ENCODE measurements at places on chromosomes 16 and 17.
A peak's percentile ranks its signal among the peaks of the same experiment; 100 is the strongest.

DNA sequence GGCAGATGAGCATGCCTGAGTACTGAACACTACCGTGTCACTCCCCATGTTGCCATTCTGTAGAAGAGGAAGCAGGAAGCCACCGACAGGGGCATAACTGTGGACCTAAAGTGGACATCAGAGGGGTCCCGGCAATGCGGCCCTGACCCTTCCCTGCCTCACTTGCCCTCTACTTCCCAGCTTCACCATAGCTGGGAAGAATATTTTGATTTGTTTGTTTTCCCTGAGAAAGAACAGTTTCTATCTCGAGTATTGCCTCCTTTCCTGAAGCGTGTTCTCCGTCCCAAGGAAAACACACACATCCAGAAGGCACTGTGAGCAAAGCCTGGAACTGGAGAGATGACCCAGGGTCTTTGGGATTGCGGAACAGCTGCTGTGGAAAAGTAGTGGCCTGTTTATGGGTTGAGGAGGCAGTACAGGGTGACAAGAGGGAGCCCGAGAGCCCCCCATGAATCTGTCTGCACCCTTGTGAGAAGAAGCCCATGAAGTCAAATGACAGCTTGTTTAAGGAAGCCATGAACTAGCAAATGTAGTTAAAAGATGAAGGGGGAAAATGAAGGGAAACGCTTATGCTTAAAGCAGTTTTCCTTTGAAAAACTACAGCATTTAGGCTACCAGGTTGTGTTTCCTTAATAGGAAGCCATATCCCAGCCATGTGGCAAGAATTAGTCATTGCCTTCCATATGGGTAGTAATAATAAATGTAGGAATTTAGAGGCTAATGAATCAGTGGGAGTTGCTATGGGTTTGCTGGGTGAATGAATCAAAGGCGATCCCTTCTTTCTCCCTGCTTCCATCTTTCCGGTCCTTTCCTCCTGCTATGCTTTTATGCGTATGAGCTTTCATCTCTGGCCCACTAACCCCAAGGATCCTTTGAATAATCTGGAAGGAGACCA, 90.0 kb upstream of the TBX2 start:
- H3K4me3 ChIP-seq, result no peak overlapping the region
- H3K36me3 ChIP-seq, result no peaks in the 10 kb centered on the region
- peaks cover 50% of the 10 kb centered on the region for H3K4me1 ChIP-seq
- no peaks in the 10 kb centered on the region for H3K27me3 ChIP-seq
- no peak for DNase-seq
- H3K27ac ChIP-seq, result peak overlapping the region; percentile 65

GRCh38 chr16:69763599-69763942, 1.4 kb downstream of the WWP2 start:
- no peak for DNase-seq
- no peaks in the 10 kb centered on the region for H3K36me3 ChIP-seq
- no peaks in the 10 kb centered on the region for H3K27me3 ChIP-seq

DNA sequence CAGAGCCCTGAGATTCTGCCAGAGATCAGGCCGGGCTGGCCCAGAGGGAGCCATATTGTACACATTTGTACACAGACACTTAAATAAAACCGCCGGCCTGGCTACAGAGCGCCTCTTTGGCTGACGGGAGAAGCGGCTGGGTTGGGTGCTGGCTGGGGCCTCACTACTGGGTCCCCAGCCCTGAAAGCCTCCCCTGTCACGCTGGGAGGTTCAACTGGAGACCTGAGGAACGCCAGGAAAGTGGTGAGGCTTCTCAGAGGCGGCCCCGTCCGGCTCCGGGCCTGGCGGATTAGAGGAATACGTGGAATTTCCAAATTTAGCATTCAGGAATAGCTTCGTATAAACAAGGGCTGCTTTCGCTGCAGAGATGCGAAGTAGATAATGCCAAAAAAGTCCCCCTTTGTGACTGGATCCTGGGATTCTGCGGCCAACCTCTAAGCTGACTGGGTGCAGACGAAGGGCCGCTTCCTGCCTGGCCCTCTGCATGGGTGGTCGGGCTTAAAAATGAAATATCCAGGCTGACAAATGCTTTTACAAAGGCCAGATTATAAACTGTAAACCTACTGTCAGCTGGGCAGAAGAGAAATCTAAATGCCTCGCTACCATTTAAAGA, 252.4 kb downstream of the IRF8 start:
- peak overlapping the region; percentile 91 for H3K27ac ChIP-seq
- no peak for DNase-seq
- H3K36me3 ChIP-seq, result no peaks in the 10 kb centered on the region
- peaks cover 28% of the 10 kb centered on the region for H3K4me1 ChIP-seq
- H3K27me3 ChIP-seq, result no peaks in the 10 kb centered on the region

- no peaks in the 10 kb centered on the region for H3K4me1 ChIP-seq
- H3K36me3 ChIP-seq, result no peaks in the 10 kb centered on the region
- no peak overlapping the region for H3K4me3 ChIP-seq
- no peak for DNase-seq
- H3K27ac ChIP-seq, result no peak overlapping the region
Measured at GRCh38 chr17:53390575-53390974, 432.2 kb upstream of the KIF2B start.

DNA sequence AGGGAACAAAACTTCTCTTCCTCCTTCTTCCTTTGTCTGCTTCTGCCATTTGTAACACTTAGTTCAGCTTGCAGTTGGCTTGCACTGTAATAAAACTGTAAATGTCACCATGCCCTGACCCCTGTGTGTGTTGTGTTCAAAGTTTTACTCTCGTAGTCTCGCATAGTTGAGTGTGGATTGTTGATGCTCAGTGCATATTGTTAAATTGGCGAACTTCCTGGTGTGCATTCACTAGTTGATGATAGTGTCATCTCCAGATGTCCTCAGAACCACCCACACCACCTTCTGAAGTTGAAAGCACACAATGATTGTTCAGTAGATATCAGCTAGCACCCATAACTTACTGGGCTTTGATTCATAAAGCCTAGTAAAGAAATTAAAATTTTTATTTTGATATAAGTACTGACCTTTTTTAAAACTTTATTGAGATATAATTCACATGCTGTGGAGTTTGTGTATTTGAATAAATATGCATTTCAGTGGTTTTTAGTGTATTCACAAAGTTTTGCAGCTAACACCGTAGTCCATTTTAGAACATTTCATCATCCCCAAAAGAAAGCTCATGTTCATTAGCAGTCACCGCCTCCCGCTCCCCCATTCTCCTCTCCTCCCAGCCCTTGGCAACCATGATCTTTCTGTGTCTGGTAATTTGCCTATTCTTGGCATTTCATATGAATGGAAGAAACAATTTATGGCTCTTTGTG, 25.0 kb downstream of the USP10 start:
- no peaks in the 10 kb centered on the region for H3K36me3 ChIP-seq
- DNase-seq, result no peak
- no peaks in the 10 kb centered on the region for H3K27me3 ChIP-seq
- peaks cover 48% of the 10 kb centered on the region for H3K4me1 ChIP-seq
- peak overlapping the region; percentile 3 for H3K27ac ChIP-seq

- H3K36me3 ChIP-seq, result no peaks in the 10 kb centered on the region
- H3K27ac ChIP-seq, result no peak overlapping the region
- DNase-seq, result no peak
- H3K4me1 ChIP-seq, result peaks cover 7% of the 10 kb centered on the region
- no peaks in the 10 kb centered on the region for H3K27me3 ChIP-seq
Measured at GRCh38 chr16:64364894-64365293, 757.0 kb downstream of the CDH11 start.

- no peaks in the 10 kb centered on the region for H3K27me3 ChIP-seq
- H3K27ac ChIP-seq, result no peak overlapping the region
- H3K4me1 ChIP-seq, result peaks cover 11% of the 10 kb centered on the region
- peaks cover 68% of the 10 kb centered on the region for H3K36me3 ChIP-seq
- DNase-seq, result no peak
Measured at GRCh38 chr16:70395345-70395901, 43.5 kb downstream of the ST3GAL2 start.

GRCh38 chr17:51901242-51901641, 257.3 kb downstream of the CA10 start:
- no peaks in the 10 kb centered on the region for H3K36me3 ChIP-seq
- DNase-seq, result no peak
- no peak overlapping the region for H3K4me3 ChIP-seq
- no peaks in the 10 kb centered on the region for H3K27me3 ChIP-seq

- peaks cover 47% of the 10 kb centered on the region for H3K4me1 ChIP-seq
- no peak overlapping the region for H3K4me3 ChIP-seq
- no peak for DNase-seq
- H3K27me3 ChIP-seq, result no peaks in the 10 kb centered on the region
- H3K27ac ChIP-seq, result no peak overlapping the region
Measured at GRCh38 chr17:7848131-7848579, 6.7 kb upstream of the TMEM88 start.

GRCh38 chr16:87172632-87173031, 144.6 kb downstream of the C16orf95 start:
- H3K27ac ChIP-seq, result no peak overlapping the region
- H3K4me3 ChIP-seq, result no peak overlapping the region
- H3K27me3 ChIP-seq, result no peaks in the 10 kb centered on the region
- H3K36me3 ChIP-seq, result no peaks in the 10 kb centered on the region
- H3K4me1 ChIP-seq, result peaks cover under 1% of the 10 kb centered on the region

DNA sequence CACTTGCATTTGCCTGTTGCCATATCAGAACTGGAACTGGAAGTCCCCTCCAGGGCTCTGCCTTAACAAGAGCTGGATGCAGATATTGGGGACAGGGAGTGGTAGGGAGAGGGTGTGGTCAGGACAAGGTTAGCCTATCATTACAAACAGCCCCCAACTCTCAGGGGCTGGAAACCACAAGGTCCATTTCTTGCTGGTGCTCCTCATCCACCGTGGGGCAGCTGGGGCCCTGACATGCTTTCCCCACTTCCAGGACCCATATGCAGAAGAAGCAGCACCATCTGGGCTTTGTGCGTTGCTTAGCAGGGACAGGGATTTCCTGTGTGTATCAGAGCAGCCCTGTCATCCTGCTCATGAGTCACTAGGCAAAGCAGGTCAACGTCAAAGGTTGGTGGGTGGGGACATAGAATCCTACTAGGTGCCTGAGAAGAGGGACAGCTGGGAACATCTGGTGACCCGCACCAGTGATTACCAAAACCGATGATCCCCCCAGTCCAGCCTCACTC, 26.9 kb downstream of the RGS9 start:
- no peaks in the 10 kb centered on the region for H3K27me3 ChIP-seq
- H3K4me3 ChIP-seq, result no peak overlapping the region
- H3K4me1 ChIP-seq, result no peaks in the 10 kb centered on the region
- H3K36me3 ChIP-seq, result no peaks in the 10 kb centered on the region

- DNase-seq, result no peak
- no peaks in the 10 kb centered on the region for H3K27me3 ChIP-seq
- no peaks in the 10 kb centered on the region for H3K4me1 ChIP-seq
- H3K36me3 ChIP-seq, result no peaks in the 10 kb centered on the region
- no peak within 1 kb of the TSS for H3K4me3 ChIP-seq
Measured at GRCh38 chr17:9821921-9822320, at the start of gene GSG1L2. Gene GSG1L2 (minus strand): TSS chr17:9822079. CDS start chr17:9822071, 8 bp downstream.

- H3K4me3 ChIP-seq, result no peak overlapping the region
- H3K27me3 ChIP-seq, result no peaks in the 10 kb centered on the region
- H3K4me1 ChIP-seq, result no peaks in the 10 kb centered on the region
- no peak overlapping the region for H3K27ac ChIP-seq
- H3K36me3 ChIP-seq, result no peaks in the 10 kb centered on the region
Measured at GRCh38 chr17:3271072-3271848, 26.9 kb downstream of the OR3A1 start.

DNA sequence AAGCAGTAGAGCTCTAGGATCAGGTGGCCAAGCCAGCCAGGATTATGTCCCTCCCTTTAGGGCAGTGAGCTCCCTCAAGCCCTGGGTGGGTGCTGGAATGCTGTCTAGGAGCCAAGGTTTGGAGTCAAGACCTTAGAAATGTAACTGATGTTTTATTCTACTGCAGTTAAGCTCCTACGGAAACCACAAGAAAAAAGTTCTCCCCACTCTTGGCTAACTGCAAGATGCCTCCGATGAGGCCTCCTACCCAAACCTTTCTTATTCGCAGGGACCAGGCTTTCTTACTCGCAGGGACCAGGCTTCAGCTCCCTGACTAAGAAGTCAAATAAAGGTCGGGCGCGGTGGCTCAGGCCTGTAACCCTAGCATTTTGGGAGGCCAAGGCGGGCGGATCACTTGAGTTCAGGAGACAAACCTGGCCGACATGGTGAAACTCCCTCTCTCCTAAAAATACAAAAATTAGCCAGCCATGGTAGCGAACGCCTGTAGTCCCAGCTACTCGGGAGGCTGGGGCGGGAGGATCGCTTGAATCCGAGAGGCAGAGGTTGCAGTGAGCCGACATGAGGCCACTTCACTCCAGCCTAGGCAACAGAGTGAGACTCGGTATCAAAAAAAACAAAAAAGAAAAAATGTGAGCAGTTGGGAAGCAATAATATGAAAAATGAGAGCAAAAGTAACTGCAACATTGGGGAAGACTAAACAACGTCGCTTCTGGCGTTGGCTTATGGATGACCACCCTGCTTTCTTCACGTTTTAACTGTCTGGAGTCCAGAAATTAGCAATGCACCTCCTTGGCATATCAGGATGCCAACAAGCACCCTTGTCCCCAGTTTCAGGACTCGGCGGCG, 31.7 kb upstream of the ARL4D start:
- H3K27ac ChIP-seq, result peak overlapping the region; percentile 100
- H3K36me3 ChIP-seq, result no peaks in the 10 kb centered on the region

DNA sequence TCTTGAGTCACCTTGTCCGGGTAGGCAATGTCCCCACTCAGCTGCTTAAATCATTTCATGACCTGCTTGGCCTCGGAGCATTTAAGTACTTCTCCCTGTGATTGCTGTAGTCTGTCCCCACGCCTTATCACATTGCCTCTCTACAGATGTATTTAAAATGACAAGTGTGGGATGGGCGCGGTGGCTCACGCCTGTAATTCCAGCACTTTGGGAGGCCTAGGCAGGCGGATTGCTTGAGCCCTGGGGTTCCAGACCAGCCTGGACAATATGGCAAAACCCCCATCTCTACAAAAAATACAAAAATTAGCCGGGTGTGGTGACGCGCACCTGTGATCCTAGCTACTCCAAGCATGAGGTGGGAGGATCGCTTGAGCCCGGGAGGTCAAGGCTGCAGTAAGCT, 1.3 kb upstream of the GJC1 start:
- no peak overlapping the region for H3K4me3 ChIP-seq
- DNase-seq, result no peak
- H3K27me3 ChIP-seq, result peaks cover 4% of the 10 kb centered on the region
- no peaks in the 10 kb centered on the region for H3K36me3 ChIP-seq
- H3K27ac ChIP-seq, result no peak overlapping the region

- no peaks in the 10 kb centered on the region for H3K4me1 ChIP-seq
- no peaks in the 10 kb centered on the region for H3K27me3 ChIP-seq
- no peak for DNase-seq
- H3K4me3 ChIP-seq, result no peak overlapping the region
- peaks cover 58% of the 10 kb centered on the region for H3K36me3 ChIP-seq
Measured at GRCh38 chr17:30274887-30275286, 16.9 kb downstream of the BLMH start.

- no peak for DNase-seq
- no peak overlapping the region for H3K27ac ChIP-seq
- H3K4me1 ChIP-seq, result peaks cover 22% of the 10 kb centered on the region
- H3K27me3 ChIP-seq, result no peaks in the 10 kb centered on the region
Measured at GRCh38 chr17:64297467-64298088, 34.5 kb upstream of the TEX2 start.

DNA sequence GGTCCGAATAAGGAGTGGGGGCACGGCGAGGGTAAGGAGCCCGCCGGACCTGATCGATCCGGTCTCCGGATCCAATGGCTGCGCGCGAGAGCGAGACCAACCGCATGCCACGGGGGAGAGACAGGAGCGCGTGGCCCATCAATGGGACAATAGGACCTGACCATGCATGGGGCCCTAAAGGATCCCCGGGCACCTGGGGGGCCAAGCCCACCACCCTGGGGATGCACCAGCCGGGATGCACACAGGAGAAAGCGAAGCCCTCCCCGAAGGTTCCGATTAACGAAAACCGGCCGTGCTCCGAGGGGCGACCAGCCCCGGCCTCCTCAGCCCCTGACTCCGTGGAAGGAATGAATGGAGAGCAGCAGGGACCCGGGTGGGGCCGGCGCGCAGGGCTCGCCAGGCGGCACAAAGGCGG, 525 bp downstream of the JPT1 start:
- H3K4me1 ChIP-seq, result peaks cover 21% of the 10 kb centered on the region
- no peaks in the 10 kb centered on the region for H3K36me3 ChIP-seq
- H3K4me3 ChIP-seq, result peak overlapping the region; percentile 95
- peak overlapping the region; percentile 86 for H3K27ac ChIP-seq
- DNase-seq, result no peak
